ENCODE measurements at places on chromosomes 3 and 15. TPM values are rescaled to one million over a fixed set of nuclear protein-coding genes. Genes with fewer than 3 reads are reported as not detected.

GRCh38 chr3:106522397-106522796 lies 653.6 kb upstream of the CBLB start:
- no peaks in the 10 kb centered on the region for H3K27me3 ChIP-seq
- no peak for DNase-seq
- no peaks in the 10 kb centered on the region for H3K4me1 ChIP-seq

DNA sequence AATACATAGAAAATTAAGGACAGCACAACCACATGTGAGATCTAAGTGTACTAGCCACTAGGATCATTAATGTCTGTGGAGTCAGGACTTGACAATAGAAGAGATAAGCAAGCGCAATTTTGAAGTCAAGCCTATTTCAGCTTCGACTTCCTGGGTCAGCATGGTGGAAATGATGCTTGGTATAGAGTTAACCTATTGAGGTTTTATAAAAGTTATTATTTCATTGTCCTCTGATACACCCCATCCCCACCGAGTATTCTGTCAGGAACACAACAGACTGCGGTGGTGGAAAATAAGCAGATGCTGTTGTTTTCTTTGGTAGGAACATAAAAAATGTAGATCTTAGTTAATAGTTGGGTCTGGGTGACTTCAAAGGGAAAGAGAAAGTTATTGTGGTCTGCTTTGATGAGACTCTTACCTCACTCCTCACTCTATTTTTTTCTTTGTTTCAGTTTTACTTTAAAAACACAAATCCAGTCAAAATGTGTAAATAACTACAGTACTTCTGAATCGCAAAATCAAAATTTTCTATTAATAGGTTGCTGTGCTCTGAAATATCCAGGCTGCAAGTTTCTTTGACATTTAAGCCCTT lies 82.1 kb downstream of the IL5RA start:
- H3K4me1 ChIP-seq = no peaks in the 10 kb centered on the region
- no peaks in the 10 kb centered on the region for H3K27me3 ChIP-seq
- DNase-seq = no peak

GRCh38 chr15:96893159-96893906 lies 562.8 kb downstream of the NR2F2 start:
- peak; percentile 26 for DNase-seq
- peaks cover 6% of the 10 kb centered on the region for H3K27me3 ChIP-seq
- H3K36me3 ChIP-seq = no peaks in the 10 kb centered on the region
- H3K27ac ChIP-seq = peak overlapping the region; percentile 88
- no peaks in the 10 kb centered on the region for H3K4me1 ChIP-seq
- H3K4me3 ChIP-seq = no peak overlapping the region

- no peak overlapping the region for H3K4me3 ChIP-seq
- H3K27me3 ChIP-seq = no peaks in the 10 kb centered on the region
- peaks cover 39% of the 10 kb centered on the region for H3K36me3 ChIP-seq
- H3K4me1 ChIP-seq = no peaks in the 10 kb centered on the region
Measured at GRCh38 chr3:183766745-183767606, 58.4 kb downstream of the MAP6D1 start.

GRCh38 chr15:36814708-36815107 lies 235.3 kb downstream of the CDIN1 start:
- H3K27me3 ChIP-seq = no peaks in the 10 kb centered on the region
- H3K27ac ChIP-seq = no peak overlapping the region
- no peak for DNase-seq
- H3K4me1 ChIP-seq = no peaks in the 10 kb centered on the region
- no peak overlapping the region for H3K4me3 ChIP-seq

TMIE gene
- 1.5 TPM for total RNA-seq

TGM4 gene
- 0.06 TPM for total RNA-seq

All from spinal cord (tissue), 10 donors.